ENCODE measurements at places on chromosomes 7 and 10.

DNA sequence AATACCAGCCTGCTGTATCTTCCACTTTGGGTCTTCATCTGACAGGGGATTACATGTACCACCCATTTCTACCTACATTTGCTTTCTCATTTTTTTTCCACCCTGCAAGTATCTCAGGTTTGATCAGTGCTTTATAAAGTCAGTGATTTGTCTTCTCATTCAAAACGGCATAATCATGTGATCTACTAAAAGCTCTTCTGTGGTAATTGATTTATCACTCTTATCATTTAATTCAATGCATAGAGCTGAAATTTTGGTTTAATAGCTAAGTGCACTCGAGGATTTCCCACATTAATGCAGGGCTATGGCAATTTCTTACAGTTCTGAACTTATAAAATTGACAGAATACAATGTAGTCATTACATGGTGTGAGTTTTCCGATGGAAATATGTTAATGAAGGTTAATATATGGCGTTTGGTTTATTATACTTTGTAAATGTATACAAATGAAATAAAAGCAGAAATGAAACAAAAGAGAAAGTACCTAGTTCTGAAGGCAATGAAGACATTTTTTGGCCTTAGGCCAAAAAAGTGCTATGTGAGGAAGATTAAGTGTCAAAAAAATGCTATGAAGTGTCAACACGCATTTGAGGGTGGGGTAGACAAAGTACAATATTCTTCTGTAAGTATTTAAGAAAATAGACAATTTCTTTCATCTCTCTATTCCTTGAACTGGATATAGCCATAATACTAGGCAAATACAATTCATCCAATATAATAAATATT is 457.3 kb downstream of the ETV1 start:
- DNase-seq = peak; percentile 2

DNA sequence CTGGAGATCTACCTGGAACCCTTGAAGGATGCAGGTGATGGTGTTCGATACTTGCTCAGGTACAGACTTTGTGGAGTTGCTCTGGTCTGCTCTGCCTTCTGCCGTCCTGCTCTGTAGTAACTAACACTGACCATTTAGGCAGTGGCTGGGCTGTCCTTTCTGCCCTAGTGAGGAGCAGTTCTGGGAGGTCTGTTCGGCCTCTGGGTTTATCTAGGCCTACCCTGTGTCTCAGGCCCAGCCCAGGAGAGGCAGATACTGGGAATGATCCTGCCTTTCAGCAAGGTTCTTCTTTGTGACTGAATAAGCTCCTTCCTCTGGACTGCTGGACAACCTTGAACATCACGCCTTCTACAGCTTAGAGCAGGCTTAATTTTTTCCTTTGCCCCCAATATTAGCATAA is 1.7 kb downstream of the ZFYVE27 start:
- DNase-seq = no peak

GRCh38 chr10:22438711-22439110 is 93.4 kb downstream of the SPAG6 start:
- DNase-seq = no peak

- peak; percentile 5 for DNase-seq
These were observed 99.5 kb upstream of the HABP2 start for GRCh38 chr10:113453351-113453750.

DNA sequence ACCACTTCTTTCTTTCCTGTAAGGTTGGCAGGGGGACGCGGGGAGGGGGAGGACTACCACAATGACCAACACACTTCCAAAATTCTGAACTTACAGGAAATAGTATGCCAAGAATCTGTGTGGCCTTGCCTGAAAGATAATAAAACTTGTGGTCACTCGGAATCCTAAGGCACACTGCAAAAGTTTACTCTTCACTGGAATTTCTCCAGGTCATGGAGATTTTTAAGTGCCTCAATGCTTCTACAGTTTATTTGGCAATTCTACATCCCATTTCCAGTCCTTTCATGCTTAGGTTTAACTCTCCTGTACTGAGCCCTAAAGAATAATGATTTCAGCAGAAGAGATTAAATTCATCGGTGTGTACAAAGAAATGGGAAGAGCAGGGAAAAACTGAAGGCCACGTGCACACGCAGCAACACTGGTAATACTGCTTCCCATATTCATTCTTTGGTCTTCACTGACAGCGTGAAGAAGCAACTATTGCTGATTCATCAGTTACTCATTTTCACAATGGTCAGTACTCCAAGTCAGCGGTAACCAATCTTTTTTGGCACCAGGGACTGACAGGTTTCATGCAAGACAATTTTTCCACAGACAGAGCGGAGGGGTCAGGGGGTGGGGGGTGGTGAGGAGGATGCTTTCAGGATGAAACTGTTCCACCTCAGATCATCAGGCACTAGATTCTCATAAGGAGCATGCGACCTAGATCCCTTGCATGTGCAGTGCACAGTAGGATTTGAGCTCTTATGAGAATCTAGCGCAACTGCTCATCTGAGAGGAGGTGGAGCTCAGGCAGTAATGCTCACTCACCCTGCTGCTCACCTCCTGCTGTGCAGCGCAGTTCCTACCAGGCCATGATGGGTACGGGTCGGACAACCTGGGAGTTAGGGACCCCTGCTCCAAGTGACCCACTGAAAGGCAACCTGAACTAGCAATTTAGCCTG is 9.8 kb downstream of the LARP4B start:
- peak; percentile 60 for DNase-seq

DNA sequence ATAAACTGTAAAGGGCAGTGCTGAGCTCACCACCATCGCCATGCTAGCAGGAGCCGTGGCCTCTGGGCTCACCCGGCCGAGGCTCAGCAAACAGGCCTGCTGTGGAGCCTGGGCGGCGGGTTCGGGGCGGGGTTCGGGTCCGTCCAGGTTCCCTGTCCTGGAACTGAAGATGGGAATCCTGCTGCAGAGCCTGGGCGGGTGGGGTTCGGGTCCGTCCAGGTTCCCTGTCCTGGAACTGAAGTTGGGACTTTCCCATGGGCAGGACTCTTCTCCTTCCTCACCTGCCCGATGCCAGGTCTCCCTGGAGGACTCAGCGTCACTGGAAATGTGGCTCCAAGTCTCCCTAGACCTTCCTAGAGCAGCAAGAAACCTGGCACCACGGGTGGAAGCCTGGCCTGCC is 36.6 kb downstream of the EN2 start:
- DNase-seq = no peak

DNA sequence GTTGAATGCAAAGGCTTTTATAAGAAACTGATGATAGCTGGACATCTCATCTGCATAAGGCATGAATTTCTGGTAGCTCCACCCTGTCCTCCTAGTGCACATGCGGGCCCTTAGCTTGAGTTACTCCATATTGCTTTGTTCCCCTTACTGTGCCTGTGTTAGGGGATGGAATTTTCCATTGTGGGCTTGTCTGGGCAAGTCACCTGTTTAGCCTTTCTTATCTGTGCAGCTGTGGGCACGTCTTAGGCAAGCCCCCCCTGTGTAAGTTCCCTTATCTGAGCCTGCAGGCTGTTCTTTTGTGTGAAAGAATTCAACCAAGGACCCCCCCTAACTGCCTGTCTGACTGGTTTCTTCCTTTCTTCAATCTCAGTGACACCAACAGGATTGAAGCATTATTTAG is 14.5 kb upstream of the CROT start:
- DNase-seq = no peak

GRCh38 chr7:94431619-94432280 is 37.1 kb downstream of the COL1A2 start:
- peak; percentile 85 for DNase-seq

DNA sequence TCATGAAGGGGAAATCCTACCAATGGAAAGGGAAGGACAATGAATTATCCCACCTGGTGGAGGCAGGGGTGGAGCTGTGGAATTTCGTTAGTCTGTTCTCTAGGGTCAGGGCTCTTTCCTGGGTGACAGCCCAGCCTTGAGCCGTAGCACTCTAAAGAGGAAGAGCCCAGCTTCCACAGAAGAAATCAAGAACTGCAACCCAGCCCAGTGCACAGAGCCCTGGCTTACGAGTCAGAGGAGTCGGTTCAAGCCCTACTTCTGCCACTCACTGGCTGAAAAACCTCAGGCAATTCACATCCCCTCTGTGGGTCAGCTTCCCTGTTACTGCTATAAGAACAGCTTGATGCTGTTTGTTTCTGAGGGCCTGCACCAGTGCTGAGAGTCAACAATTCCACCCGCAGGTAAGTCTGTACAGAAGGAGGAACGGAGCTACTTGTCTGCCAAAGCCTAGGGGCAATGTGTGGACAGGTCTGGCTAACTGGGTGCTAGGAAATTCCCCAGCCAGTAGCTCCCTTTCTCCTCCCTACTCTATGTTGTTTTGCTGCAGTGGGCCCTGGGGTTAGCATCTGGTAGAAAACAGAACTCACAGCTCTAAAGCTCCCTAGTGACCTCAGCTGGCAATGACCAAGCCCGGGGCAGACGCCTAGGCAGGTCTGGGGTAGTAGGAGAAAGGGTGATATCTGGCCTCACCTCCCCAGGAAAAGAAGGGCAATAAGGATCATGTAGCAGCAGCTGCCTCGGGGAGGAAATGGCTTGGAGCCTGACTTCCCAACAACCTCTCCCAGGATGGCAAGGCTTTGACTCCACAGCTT is 3.3 kb downstream of the AVPI1 start:
- DNase-seq = no peak

- DNase-seq = no peak
These were observed 400.7 kb downstream of the GATA3 start for GRCh38 chr10:8455181-8455580.

GRCh38 chr10:7008645-7009044 is 402.2 kb downstream of the SFMBT2 start:
- DNase-seq = no peak

- no peak for DNase-seq
These were observed 67.2 kb downstream of the GRK5 start for GRCh38 chr10:119274519-119275045.

DNA sequence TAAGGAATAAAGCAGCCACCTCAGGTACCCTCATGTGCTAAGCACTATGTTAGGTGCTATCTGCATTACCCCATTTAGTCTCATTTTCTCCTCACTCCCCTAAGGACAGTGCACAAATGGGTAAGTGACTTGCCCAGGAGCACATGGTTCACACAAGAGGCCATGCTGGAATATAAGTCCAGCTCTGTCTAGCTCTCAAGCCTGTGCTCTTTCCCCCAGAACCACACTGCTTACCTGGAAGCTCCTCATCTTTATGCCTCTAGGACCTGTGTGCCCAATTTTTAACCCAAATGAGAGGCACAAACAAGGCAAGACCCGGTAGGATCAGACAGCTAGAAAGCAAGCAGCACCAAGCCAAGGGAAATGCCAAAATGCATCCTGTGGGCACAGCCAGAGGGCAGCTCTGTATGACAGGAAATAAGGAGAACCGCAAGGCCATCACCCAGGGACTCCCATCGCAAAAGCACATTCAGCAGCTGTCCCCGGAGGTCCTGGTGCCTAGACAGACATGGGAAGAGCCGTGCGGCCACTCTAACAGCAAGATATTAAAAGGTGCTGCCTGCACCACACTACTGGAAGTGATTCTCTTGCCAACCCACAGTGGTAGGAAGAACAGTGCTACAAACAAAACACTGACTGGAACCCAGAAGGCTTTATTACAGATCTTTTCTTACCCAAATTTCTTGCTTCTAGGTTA is 88.1 kb downstream of the GSAP start:
- DNase-seq = peak; percentile 14
